ENCODE measurements at places on chromosomes 5 and 9.

GRCh38 chr5:133751421-133751820 lies 139.1 kb upstream of the FSTL4 start:
- no peak for DNase-seq

DNA sequence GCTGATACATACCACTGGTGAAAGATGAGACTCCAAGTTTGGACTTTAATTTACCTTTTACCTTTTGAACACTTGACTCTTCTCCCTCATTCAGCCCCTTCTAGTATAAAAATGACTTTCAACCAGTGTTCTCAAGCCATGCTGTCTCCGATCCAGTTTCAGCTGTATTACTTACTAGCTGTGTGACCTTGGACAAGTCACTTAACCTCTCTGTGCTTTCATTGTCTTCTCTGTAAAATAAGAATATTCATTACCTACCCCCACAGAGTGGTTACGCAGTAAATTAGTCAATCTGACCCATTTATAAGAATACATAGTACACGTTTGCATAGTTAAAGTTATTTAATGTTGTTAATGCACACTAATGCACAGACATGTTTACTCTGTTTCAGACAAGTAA lies 12.6 kb upstream of the CEMIP2 start:
- no peak for DNase-seq

DNA sequence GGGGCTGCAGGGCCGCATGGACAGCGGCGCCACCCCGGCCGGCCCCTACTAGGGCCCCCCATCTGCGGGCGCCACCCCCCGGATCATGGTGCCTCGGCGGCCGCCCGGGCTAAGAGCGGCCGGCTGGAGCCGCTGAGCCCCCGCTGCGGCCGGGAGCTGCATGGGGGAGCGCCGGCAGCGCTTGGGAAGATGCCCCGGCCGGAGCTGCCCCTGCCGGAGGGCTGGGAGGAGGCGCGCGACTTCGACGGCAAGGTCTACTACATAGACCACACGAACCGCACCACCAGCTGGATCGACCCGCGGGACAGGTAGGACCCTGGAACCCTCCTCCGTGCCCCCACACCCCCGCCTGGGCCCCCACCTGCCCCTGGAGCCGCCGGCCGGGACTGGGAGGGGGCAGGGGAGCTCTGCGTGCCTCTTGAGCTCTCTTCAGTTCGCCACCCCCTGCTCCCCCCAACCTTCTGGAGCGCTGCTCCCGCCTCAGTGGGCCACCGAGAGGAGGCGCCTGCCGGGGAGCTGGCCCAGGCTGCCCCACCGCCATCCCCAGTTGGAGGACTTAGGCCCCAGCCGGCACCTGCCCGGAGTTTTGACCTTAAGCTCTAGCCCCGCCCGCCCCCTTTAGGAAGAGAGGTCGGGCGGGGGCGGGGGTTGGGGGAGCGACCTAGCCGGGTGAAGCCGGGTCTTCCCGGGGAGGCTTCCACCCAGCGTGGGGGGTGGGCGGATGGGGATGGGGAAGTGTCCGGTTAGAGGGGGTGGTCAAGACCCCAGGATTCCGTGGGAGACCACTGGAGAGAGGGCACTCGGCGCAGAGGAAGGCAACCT lies 730 bp downstream of the WWC1 start:
- DNase-seq, result no peak

DNA sequence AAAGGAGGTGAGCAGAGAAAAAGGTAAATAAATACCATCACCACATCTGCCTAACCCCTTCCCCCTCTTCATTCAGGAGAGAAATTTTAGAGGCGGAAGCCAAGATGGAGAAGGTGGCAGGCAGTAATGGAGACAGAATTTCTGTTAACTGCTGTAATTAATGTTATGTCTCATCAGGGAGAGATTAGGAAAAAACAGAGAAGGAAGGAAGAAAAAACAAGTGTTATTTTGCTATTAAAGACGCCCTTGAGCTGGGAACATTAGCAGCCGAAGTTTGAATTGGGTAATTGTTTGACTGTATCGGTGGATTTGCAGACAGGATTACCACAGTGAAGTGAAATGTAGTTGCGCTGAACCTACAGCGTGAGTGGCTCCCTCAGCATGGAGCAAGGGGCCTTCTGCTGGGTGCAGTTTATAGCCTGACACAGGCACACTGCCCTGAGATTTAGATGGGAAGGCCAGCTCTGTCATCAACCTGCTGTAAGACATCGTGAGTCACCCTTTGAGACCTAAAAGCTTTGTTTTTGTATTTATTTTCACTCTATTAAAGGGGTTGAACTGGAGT lies 136.3 kb downstream of the ASTN2 start:
- DNase-seq, result no peak

DNA sequence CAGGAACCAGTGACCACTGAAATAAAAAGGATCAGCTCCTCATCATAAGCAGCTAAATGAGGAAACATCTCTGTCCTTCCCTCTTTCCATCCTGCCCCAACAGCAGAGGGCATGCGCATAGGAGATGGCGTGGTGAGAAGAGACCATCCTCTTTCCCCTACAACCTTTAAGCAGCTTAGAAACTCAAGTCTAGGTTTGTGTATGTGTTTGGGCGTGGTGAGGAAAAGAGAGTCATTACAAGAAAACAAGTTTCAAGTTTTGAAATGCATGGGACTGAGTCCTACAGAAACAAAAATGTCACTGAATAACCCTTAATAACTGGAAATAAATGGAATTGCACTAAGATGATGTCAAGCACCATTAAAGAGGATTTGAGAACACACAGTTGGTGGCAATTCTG lies 96.4 kb upstream of the IL12B start:
- no peak for DNase-seq

- no peak for DNase-seq
Measured at GRCh38 chr5:14439087-14439871, 142.3 kb upstream of the OTULINL start.

GRCh38 chr9:94801234-94801633 lies 74.7 kb downstream of the AOPEP start:
- DNase-seq, result no peak

GRCh38 chr5:66130493-66130892 lies 13.6 kb upstream of the SREK1 start:
- no peak for DNase-seq

DNA sequence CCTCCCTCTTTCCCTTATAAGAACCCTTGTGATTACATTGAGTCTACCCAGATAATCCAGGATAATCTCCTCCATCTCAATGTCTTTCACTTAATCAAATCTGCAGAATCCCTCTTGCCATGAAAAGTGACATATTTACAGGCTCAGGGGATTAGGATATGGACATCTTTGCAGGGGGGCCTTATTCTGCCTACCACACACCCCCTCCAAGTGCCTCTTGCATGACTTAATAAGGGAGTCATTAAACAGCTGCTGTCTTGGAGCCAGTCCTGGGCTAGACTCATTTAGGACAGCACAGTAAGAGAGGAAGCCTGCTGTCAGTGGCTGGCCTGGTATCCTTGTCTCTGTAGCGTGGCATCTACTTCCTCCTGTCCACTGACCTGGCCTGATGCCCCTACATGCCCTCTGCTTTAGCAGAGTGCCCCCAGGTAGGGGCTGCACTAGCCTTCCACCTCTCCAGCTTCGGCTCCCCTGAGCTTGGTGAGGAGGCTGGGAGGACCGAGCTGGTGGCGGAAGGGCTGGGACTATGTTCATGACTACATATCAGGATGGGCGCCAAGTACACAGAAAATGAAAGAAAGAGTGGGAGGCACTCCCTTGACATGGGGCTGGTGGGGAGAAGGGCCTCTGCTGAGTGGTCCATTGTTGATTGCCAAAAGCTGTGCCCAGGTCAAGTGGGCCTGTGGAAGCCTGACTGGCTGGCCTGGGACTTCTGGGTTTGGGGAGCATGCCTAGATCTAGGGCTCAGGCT lies 17.2 kb downstream of the ENHO start:
- no peak for DNase-seq

- DNase-seq, result no peak
Measured at GRCh38 chr5:139396691-139397090, 1.8 kb upstream of the PROB1 start.

GRCh38 chr5:142587354-142587965 lies 98.4 kb downstream of the FGF1 start:
- DNase-seq, result no peak

- no peak for DNase-seq
Measured at GRCh38 chr5:37248421-37248969, 681 bp downstream of the CPLANE1 start.

DNA sequence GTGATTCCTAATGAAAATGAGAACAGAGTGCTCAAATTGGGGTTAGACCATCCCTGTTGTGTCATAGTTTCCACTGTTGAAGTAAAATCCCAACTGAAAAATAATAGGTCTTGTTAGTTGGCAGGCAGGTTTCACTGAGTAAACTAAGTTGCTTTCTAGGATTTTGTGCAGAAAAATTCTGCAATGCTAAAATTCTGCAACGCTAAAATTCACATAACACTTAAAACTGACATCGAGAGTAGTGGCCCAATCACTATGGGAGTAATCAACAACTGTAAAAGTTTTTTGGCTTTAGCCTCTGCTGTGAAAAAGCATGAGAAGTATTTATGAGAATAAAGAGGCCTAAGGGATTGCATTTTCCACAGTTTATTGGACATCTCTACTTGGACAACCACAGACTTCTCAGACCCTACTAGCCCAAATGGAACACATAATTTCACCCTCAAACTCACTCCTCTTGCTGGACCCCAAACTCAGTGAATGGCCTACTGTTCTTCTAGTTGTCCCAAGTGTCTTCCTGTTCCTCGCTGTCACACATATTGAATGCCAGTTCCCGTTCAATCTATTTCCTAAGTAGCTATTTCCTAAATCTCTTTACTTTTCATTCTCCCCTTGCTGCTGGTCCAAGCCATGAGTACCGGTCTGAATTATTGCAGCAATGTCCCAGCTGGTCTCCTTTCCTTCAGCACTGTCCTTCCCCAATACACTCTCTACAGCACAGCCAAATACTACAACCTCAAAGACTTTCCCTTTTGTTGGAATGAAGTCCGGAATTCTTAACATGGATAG lies 355.4 kb downstream of the PDE4D start:
- DNase-seq, result no peak

DNA sequence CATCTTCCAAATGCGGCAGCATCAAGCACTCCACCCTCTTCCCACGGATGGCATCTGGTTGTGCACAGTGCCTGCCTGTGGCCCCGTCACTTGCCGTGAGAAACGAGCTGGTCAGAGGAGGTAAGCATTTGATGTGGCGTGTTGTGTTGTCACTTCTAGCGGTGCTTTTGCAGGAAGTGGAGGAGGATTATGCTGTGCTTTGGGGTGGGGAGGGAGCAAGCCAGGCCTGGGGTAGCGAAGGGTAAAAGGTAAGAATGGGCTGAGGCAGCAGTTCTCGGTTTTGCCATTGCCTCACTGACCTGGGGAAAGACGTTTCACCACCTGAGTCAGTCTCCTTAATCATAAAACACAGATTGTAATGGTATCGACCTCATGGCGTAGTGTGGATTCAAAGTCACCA lies 2.3 kb upstream of the POMT1 start:
- no peak for DNase-seq

GRCh38 chr5:68245319-68245718 lies 29.8 kb downstream of the PIK3R1 start:
- DNase-seq, result no peak

DNA sequence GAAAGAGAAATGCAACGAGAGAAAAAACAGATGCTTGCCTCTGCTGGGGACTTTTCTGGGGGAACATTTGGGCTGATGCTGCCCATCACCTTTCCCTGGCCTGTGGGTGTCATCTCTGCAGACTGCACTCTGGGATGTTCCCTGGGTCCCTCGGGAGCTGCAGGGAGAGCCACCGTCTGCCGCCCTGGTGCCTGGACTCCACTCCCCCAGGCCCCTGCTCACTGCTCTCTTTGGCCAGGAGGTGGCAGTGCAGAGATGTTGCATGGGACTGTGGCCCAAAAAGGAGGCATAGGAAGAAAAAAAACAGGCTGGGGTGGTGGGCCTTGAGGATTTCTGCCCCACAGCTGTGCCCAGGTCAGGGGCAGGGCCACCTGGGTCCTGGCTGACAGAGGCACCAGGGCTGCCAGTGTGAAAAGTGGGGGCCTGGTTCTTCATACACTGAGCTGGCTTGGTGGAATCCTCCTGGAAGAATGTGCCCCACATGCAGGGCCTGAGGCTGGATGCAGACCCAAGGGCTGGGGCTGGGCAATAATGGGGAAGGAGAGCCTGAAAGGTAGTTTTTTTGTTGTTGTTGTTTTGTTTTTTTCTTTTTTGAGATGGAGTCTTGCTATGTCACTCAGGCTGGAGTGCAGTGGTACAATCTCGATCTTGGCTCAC lies 353.6 kb downstream of the SLIT3 start:
- no peak for DNase-seq

- no peak for DNase-seq
Measured at GRCh38 chr5:148437249-148437648, 53.5 kb downstream of the FBXO38 start.

DNA sequence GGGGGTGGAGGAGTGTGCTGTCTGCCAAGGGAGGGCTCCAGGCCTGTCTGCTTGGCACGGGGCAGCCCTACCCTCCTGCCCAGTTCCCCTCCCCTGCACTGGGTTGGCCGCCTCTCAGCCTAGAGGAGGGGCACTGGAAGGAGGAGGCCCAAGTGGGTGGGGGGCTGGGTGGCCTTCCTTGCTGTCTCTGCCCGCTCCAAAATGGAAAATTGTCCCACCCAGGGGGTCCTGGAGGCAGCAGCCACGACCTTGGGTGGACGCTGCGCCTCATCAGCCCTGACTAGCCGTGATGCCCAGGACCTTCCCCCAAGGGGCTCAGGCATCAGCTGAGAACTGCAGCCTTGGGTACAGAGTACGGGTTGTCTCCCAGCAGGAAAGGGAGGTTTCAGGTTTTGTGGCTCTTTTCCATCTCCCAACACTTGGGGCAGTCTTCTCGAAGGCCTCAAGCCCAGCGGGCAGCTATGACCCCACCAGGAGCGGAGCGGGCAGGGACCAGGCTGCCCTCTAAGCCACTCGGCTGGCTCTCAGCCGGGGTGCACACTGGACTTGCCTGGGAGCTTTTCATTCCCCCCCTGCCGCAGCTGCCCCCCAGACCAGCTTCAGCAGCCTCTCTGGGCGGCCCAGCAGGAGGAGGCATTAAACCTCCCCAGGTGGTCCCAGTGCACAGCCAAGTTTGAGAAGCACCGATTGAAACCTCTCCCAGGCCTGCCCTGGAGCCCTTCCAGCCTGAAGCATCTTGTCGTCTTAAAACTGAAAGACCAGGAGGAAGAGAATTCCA lies 20.6 kb downstream of the NTNG2 start:
- DNase-seq, result no peak

DNA sequence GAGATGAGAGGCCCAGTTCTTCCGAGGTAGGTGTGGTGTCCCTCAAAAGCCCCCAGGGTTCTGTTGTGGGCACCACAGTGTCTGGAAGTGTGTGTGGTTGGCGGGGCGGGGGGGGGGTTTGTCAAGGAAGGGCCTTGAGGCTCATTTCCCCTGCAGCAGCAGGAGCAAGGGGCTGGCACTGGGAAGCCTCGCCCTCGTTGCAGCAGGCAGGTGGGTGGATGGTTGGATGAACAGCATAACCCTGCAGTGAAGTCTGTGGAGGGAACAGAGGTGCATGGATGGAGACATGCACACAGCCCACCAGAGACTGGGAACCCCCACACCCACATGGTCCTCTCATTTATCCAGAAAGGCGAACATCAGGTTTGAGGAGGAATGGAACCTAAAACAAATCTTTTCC lies 2.0 kb upstream of the SPATA31E1 start:
- no peak for DNase-seq

DNA sequence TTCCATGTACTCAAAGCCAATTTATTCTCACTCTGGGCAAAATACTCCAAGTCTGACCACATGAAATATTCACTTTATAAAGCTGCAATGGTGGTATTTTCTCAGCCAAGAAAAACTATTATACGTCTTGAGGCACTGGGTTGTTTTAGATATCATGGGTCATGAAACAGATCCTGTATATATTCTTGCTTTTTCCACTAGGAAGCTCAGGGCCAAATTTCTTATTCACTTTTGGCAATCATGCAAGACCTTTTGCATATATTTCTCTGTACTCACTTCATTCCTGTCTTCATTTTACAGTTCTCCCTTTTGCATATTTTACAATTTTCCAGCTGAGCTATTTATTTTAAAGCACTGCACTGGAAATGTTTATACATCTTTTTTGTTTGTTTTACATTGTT lies 49.8 kb downstream of the GABBR2 start:
- no peak for DNase-seq

Measured in LNCaP clone FGC (cell line).